CD4-positive, alpha-beta T cell (primary cell): ENCODE measurements at places on chromosomes 4 and X.

- DNase-seq = no peak
Measured at GRCh38 chr4:110058677-110059076, 139.7 kb downstream of the ELOVL6 start.

GRCh38 chr4:68984947-68985346 is 33.3 kb upstream of the UGT2A3 start:
- DNase-seq = no peak

- DNase-seq = no peak
Measured at GRCh38 chrX:40853004-40853815, 117.9 kb upstream of the MED14 start.

DNA sequence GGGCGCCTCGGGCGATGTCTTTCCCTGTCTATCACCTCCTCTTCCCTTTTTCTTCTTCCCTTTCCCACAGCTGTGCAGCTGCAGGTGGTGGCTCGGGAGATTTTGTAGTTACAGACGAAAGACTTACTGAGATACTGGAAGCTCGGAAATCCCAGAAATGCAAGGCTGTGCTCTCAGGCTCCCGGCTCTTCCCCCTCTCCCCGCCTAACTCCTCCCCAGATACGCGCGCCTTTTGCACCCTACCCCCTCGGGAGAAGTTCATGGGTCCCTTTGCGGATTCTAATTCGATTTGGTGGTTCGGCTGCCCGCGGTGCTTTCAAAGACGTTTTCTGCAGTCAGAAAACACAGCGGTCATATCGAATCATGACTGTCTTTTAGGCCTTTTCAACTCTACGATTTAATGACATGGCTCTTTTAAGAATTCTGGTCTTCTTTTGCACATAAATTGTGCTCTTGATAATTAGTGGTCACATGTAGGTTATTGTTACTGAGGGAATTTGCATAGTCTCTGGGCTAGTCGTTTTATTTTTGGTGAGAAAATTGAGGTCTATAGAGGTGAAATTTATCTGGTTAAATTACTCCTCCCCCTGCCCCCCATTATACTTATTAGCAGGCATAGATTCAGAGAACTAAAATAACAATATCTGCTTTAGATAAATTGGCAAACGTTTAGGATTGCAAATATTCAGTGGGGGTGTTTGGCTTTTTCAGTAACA is 1.6 kb downstream of the SEPTIN11 start:
- no peak for DNase-seq

DNA sequence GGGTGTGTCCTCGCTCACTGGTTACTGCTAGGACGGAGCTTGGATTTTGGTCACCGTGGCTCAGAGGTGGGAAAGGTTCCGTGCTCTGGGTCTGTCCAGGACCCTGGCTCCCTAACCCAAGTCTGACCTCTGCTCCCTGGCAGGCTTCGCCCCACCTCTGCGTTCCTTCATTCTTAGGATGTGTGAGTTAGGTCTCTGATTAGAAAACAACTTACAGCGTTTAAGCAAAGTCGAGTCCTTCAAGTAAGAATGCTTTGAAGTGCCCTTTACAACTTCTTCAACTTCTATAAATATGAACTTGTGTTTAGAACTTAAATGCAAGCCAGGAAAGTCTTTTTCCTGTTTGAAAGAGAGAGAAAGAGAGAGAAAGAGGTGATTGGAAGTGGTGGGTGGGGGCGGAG is 891 bp downstream of the TLR2 start:
- no peak for DNase-seq

- DNase-seq = peak; percentile 68
Measured at GRCh38 chr4:80365928-80366327, 30.4 kb downstream of the CFAP299 start.

GRCh38 chrX:153802513-153803045 is 8.1 kb downstream of the SSR4 start:
- no peak for DNase-seq

DNA sequence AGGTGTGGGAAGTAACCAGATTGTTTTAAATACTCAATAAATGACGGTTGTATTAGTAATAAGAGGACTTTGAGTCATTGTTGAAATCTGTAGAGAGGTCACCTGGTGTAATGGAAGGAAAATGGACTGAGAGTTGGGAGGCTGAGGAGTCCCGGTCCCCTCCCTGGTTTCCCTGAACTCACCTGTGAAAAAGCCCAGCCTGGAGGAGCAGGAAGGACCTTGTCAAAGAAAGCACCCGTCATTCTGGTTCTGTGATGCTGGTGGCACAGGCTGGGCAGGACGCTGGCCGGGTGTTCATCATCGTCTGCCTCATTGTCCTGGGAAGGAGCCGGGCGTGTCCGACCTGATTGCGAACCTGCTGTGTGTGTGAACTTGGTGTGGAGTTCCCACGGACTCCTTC is 70.8 kb downstream of the SORCS2 start:
- DNase-seq = no peak
